ENCODE measurements at places on chromosomes 2 and 18.

GRCh38 chr2:8653485-8653884 lies 28.4 kb upstream of the ID2 start:
- no peak for DNase-seq

DNA sequence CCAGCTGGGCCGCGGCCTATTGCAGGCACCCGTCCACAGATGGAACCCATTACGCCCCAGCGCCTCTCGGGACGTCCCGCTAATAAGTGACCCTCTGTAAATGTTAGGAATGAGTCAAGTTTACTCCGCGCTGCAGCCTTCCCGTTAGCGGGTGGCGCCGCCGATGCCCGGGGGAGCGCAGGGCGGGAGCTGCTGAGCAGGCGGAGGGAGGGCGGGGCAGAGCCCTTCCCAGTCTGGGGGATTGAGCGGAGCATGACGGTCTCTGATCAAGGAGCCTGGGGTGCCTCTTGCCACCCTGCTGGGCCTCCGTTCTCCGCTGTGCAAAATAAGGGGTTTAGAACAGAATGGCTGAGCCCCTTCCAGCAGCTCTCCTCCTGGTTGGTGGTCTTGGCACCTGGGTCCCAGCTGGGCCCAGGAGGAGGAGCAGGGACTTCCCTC lies 10.5 kb downstream of the CROCC2 start:
- DNase-seq, result no peak

- no peak for DNase-seq
These were observed 428.8 kb downstream of the ZNF521 start for GRCh38 chr18:24923138-24923537.

DNA sequence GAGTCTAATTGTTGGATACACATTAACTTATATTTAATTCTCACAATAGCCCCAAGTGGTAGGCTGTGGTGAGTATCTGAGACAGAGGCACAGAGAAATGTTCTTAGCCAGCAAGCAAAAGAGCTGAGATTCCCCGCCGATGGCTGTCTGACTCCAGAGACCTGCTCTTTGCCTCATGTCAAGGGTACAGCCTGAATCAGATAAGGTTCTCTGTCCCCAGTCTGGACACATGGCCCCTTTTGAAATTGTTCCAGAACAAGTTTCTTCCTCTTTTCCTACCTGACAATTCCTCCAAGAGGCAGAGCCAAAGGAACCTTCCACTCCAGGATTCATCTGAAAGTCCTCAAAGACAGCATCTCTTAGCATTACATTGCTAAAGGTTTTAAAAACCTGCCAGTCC lies 512.9 kb upstream of the TNP1 start:
- no peak for DNase-seq

DNA sequence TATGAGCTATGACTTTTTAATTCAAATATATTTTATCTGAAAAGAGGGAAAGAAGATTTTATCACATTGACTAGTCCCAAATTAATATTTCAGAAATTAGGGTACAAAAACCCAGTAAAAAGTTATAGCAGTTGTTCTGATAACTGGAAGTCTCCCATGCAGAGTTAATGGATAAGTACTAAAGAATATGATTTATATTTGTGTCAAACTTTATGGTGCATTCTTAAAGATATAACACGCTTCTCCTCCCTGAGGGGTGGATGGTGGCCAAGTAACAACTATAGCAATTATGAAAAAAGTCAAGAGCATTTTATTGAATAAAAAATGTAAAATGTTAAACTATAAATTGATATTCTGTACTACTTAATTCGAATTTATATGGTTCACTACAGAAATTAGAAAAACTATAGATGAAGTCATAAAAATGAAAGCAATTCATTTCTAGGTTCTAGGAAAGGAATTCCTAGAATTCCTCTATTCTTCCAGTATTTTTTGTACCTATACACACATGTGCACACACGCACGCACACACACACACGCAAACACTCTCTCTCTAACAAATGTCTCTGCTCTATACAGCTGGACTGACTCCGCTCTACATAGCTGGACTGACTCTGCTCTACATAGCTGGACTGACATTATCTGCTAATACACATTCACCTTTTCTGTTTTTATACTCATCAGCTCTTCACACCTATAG lies 111.3 kb downstream of the PRELID3A start:
- no peak for DNase-seq

- no peak for DNase-seq
These were observed 116.7 kb downstream of the PRKCE start for GRCh38 chr2:45768208-45768607.

GRCh38 chr2:220452561-220452960 lies 825.1 kb downstream of the SLC4A3 start:
- no peak for DNase-seq
